ENCODE measurements at places on chromosomes 7 and 10. TPM values are rescaled to one million over a fixed set of nuclear protein-coding genes. Genes with fewer than 3 reads are reported as not detected.

DNA sequence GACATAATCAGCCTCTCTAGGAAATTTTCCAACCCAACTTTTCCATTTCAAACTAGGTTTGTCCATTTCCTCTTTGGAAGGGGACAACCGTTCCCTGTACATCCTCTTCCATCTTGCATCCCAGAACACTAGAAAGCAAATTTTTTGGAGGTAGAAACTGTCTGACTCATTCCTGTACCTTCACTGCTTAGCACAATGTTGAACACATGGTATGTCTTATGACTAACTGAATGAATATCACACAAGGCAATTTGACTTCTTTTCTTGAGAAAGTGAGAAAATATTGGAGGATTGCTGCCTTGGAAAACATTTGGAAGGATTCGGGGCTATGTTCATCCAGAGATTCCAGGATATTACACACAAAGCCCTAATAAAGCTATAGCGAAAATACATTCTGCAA is 289.1 kb downstream of the FGFR2 start:
- no peak for DNase-seq

DNA sequence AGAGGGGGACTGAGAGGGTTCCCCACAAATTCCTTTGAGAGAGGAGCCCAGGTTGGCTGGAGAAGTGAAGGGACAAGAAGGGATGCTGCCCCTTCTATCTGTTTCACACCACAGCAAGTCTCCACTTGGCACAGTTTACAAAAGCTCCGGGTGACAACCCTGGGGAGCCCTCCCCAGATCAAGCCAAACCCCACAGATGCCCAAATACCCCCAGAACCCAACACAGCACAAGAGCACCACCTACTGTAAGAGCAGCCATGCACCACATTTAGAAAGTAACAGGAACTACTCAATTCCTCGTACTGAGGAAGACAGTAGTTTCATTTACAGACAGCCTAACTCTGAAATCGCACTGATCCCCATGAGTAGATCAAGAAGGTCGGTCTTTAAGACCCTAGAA is 67.8 kb upstream of the ATP6V0A4 start:
- no peak for DNase-seq

- no peak for DNase-seq
Measured at GRCh38 chr10:70448236-70448635, 6.8 kb upstream of the NODAL start.

DNA sequence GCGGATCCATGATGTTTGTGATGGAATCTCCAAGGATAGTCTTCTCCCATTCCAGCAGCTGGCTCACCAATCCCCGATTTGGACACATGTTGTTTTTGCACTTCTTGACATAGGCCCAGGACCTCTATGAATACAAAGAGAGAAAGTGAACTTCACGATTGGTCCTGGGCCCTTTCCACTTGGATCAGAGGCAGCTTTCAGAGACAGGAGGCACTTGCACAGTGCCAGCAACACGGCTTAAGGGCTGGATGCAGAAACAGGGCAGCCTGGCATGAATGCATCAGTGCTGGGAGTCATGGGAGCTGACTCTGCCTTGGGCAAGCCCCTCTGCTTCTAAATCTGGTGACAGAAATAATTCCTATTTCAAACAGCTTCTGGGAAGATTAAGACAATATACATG is 2.1 kb upstream of the TMEM120A start:
- DNase-seq: no peak

- DNase-seq: peak; percentile 50
Measured at GRCh38 chr10:111756217-111757061, 427.1 kb downstream of the GPAM start.

MSS51 gene
- total RNA-seq: 3.0 TPM

LRMDA gene
- total RNA-seq: 23.1 TPM

TRIM74 gene
- total RNA-seq: 2.1 TPM

All from ureter (tissue), 1 donor.